Caki2 (cell line): ENCODE measurements at places on chromosomes 12 and 14.

- no peak for DNase-seq
Observed at GRCh38 chr14:55052269-55052930, 953 bp downstream of the MAPK1IP1L start.

DNA sequence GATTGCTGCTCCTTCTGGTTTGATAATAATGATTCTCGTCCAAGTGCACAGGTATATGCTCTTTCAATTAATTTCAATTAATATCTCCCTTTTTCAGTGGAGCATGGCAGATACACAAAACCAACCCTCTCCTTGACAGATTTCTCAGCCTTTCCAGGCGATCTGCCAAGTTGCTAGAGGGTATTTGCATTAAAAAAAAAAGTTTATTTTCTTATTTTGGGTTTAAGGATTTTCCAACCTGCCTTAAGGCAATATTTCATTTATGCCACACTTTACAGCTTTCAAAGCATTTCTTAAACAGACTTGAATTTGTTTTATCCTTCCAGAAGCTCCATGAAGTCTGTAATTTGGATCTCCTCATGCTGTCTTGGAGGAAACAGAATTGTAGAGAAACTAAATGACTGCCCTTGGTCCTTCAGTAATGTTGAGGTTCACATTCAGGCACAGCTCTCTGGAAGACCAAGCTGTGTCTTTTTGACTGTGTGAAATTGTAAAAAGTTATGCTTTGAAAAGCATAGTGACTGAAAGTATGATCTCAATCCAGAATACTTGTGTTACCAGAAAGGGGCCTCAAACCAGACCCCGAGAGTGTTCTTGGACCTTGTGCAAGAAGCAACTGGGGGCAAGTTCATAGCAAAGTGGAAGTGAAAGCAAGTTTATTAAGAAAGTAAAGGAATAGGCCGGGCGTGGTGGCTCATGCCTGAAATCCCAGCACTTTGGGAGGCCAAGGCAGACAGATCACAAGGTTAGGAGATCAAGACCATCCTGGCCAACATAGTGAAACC, 2.3 kb downstream of the DGLUCY start:
- peak; percentile 40 for DNase-seq

DNA sequence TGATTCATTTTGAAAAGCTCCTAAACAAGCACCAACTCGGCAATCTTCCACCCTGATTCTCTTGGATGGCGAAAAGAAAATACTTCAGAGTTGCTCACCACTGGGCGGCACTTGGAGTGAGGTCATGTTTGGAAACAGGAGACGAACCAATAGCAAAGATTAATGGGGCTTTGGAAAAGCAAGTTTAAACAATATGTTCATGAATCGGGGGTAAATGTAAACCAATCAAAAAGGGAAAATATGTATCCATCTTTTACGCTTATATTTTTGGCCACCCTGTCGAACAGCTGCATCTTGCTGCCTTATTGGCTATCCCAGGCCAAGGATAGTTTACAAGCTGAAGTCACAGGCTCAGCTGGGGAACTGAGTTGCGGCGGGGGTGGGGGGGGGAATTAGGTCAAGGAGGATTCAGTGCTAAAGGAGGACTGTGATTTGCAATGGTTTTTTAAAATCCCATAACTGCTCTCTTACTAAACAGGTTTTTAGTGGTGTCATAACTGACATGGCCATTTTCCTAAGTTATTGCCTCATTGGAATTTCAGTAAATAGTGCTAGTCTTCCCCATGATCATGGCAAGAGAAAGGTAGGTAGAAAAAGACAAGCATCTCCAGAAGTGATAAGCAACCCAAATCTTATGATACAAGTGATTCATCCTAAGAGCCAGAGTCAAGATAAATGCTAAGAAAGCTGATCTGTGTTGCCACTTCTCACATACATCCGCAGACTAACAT, 210.6 kb downstream of the PHLDA1 start:
- DNase-seq, result peak; percentile 77

GRCh38 chr12:4193821-4194220, 79.7 kb upstream of the CCND2 start:
- no peak for DNase-seq

GRCh38 chr14:55893705-55894104, 224.5 kb upstream of the PELI2 start:
- no peak for DNase-seq

DNA sequence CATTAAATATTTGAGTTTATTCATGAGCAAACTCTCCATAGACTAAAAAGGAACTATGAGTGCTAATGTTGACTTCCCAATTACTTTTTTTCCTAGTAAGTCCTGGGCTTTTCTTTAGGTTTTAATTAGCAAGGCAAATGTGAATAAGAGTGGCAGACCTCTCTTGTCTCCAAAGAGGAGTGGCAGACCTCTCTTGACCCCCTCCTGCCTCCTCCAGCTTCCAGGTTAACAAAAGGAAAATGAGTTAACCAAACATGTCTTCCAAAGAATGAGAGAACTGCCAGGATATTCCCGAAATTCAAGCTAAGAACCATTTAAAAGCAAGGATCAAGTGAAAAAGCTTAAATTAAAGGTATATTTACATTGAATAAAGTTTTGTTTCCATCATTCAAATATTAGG, 253.2 kb downstream of the MDGA2 start:
- DNase-seq, result no peak

DNA sequence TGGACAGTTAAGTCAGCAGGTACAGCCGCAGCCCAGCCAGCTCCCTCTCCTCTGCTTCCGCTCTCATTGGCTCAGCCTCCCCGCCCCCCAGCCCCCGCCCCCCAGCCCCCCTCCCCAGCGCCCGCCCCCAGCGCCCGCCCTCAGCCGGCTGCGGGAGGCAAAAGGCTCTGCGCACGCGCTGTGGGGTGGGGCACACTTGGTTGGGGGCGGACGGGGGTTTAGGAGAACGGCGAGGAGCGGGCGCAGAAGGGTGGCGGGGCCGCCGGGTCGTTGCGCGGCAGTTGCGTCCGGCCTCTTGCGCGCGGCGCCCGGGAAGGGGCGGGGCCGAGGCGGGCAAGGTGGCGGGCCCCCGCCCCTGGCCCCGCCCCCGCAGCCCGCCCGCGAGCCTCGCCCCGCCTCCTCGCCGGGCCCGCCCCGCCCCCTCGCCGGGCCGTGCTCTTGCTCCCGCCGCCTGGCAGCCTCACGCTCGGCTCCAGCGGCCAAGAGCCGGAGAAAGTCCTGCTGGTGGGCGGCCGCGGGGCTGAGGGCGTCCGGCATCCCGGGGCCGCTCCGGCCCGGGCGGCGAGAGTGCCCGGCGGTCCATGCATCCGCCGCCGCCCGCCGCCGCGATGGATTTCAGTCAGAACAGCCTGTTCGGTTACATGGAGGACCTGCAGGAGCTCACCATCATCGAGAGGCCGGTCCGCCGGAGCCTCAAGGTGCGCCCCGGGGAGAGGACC, at the start of gene PPP4R4:
PPP4R4 (plus strand) TSS at position 438 of the 719 bp plus-strand sequence; CDS start at position 582, 144 bp downstream.
- peak; percentile 61 for DNase-seq

DNA sequence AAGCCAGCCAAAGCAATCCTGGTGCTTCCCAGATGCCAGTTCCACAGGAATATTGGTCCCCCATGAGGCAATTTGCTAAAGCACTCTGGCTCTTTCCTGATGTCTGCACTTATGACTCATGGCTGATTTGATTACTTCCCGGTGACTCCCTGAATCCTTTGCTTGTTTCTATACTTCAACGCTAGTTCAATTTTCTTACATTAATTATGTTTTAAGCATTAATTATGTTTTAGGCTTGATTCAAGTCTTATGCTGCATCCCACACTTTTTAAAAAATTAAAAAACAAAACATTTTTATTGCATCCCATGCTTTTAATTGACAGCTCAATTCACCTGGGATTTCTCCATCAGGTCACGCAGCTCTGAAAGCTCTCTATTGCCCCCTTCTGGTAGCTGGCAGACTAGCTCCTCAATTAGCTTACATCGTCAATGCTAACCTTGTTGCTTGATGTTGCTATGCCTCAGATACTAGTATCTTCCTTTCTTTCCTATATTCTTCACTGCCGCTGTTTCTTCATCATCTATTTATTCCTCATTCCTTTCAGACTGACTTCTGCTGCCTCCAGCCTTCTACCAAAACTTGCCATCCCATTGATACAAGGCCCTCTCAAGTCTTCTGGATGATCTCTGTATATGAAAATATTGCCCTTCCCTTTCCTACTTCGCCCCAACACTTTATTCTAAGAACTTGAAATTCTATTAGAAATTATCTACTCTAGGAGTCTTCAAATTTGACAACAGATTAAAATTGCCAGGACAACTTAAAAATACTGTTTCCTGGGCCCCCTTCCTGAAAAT, 32.0 kb downstream of the TSHR start:
- peak; percentile 57 for DNase-seq
